ENCODE measurements at places on chromosomes 3 and 15.

DNA sequence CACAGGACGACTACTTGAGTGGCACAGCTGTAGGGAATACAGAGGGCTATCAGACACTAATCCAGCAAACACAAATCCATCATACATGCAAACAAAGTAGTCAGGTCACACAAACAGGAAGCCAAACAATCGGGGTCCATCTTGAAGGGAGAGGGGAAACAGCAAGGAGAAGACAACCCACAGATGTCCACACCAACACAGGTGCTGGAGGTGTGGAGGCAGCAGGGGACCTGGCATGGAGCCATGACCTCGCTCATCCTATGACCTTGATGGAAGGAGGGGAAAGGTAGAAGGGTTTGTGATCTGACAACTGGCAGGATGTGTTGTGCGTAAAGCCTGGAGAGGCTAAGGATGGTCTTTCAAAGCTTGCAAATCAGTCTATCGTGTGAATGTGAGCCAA, 39.9 kb upstream of the SKOR1 start:
- DNase-seq = no peak

- DNase-seq = no peak
Observed at GRCh38 chr15:42387603-42388002, 28.3 kb downstream of the CAPN3 start.

DNA sequence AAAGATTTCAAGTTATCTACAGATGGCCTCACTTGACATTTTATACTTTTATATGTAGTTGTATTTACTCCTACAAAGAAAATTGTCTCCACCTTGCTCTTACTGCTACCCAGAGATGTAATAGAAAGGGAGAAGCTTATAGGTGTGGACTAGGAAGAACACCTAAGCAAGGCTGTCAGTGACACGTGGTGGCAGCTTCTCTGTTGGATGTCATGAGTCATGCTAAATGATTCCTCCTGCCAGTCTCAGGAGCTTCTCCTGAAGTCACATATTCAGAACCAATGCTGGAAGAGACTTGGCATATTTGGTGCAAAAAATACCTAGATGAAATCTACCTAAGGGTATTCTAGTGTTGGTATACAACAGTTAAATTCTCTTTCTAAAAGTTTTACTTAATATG, 184.7 kb downstream of the LRRC3B start:
- DNase-seq = no peak

DNA sequence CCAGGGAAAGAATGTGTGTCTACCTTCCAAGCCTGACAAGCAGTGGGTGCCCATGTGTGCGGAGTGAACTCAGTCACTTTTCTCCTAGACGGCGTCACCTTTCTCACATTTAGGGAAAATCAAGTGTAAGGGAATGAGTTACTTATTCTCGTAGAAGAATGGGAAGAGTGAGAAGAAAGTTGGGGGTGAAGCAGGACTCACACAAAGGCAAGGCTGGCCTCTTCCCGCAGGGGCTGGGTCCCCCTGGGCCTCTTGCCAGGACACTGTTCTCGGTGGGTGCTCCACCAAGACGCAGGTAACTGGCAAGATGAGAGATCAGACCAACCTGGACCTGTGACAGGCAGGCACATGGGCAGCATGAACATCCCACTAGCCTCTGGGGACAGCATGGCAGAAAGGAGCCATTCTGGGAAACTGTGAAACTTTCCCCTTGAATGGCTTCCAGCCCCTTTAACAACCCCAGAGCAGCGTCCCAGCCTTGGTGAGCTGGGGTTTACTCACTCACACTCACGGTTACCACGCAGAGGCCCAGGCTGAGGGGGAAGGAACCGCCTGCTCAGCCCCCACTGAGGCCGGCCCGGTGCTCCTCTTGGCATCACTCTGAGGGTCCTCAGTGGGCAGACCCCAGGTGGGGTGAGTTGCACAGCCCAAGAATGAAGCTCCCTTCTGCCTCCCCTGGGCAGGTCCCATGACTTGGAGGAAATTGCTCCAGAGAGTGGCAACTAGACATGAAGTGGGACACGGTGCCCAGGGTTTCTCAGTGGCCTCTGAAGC, 15.0 kb upstream of the SRP14 start:
- DNase-seq = no peak

- DNase-seq = no peak
Observed at GRCh38 chr3:115248274-115248673, 101.2 kb upstream of the ZBTB20 start.

DNA sequence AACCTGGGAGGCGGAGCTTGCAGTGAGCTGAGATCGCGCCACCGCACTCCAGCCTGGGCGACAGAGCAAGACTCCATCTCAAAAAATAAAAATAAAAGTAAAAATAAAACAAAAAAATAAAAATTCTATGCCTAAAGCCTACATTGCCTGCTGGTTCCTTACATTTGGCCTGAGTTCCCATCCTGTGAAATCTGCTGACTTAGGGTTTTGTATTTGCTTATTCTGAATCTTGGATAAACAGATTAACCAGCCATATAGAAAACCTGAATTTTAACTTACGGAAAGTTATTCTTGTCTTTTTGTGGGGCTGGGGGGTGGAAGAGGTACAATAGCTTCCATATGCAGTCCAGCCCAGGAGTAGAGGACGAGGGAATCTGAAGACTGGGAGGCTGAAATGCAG, 73.7 kb upstream of the UMPS start:
- DNase-seq = no peak

DNA sequence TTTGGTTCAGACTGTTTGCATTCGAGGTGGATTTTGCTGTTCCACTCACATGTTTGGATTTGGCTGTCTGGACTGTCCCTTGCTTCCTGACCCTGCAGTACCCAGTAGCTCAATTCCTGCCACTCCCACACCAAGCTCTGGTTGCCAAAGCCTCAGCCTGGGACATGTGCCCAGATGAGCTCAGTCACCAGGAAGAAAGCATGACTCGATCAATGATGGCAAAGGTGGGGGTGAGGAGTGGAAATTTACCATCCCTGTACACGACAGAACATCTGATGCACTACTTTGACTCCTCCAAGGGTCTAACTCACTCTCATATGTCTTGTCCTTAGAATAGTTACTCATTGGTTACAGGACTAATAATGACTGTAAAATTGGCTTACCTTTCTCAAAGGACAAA, 45.2 kb downstream of the ZNF385D start:
- no peak for DNase-seq

DNA sequence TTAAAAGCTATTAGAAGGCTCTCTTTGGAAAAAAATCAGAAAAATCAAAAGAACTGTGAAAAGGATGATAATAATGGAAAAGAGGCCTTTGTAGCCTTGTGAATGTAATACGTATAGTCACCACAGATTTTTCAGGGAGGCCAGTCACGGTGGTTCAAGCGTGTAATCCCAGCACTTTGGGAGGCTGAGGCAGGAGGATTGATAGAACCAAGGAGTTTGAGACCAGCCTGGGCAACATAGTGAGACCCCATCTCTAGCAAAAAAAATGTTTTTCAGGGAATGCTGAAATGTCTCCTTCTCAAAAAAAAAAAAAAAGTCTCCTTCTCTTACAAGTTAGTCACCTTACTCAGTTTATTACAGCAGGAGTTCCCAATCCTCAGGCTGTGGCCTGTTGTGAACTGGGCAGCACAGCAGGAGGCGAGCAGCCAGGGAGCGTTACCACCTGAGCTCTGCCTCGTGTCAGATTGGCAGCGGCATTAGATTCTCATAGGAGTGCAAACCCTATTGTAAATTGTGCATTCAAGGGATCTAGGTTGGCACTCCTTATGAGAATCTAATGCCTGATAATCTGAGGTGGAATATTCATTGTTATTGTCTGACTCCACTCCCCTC, 15.9 kb downstream of the ARIH1 start:
- no peak for DNase-seq

DNA sequence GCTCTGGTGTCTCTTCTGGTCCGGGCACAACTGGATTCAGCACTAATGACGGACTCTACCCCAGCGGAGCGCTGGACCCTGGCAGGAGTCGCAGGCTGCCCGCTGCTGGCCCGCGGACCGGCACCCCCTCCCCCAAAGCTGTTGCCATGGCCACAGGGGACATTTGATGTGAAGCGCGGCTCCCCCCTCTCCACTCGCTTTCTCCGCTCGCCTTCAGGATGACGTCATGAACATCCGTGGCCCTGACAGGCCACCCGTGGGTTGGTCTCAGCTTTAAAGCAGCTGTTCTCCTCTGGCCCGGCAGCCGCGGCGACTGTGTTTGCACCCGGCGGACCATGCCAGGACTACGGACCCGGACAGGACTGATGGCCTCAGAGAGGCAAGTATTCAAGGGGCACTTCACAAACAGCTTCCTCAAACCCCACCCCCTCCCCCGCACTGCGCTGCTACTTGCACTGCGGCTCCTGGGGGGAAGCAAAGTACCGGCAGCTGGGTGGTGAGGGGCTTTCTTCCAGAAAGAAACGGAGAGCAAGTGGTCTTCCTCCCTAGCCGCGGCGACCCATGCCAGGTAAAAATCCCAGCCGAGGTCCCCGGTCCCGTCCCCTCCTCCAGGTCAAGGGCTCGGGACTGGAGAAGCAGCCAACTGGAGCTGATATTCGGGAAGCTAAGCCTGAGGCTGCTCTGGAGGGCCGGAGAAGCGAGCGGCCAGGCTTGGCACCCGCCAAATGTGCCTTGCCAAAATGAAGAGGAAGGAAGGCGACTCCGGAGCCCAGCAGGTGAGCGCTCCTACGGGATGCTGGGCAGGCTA, 16.6 kb upstream of the AEN start:
- DNase-seq = no peak

GRCh38 chr15:70034141-70034540, 63.6 kb downstream of the TLE3 start:
- DNase-seq = no peak

DNA sequence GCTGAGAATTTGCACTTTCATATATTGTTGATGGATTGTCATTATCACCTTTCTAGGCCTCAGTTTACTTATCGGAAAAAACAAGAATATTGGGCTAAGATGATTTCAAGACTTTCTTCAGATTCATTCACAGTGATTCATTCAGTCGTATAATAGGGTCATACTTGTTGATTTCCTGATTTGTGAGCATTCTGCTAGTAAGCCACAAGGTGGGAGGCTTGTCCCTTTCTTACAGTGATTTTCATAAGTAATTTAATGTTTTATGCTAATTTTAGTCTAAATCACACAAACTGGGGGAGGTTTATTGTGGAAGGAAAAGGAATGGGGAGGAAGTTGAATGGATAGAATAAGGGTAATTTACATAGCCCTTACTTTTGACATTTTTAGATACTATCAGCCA, 126.8 kb upstream of the GOLGA6L4 start:
- DNase-seq = no peak

DNA sequence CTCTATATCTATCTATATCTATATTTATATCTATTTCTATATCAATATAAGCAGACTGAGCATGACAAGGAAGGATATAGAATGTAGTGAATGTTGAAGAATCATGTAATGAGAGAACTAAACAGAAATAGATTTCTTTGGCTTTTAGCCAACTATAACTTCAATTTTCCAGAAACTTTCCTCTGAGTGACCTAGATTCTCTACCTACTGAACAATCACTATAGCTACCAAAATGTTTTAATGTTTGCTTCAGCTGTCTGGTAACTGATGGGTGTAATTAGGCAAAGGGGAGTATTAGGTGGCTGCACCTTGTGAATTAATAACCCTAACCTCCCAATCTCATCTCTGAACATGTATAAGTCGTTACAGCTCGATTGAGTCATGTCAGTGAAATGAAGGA, 76.4 kb upstream of the ROBO1 start:
- DNase-seq = no peak

GRCh38 chr15:59333401-59334075, 39.1 kb downstream of the MYO1E start:
- DNase-seq = no peak

- DNase-seq = no peak
Observed at GRCh38 chr15:90002428-90002844, 1.3 kb downstream of the ZNF710 start.

DNA sequence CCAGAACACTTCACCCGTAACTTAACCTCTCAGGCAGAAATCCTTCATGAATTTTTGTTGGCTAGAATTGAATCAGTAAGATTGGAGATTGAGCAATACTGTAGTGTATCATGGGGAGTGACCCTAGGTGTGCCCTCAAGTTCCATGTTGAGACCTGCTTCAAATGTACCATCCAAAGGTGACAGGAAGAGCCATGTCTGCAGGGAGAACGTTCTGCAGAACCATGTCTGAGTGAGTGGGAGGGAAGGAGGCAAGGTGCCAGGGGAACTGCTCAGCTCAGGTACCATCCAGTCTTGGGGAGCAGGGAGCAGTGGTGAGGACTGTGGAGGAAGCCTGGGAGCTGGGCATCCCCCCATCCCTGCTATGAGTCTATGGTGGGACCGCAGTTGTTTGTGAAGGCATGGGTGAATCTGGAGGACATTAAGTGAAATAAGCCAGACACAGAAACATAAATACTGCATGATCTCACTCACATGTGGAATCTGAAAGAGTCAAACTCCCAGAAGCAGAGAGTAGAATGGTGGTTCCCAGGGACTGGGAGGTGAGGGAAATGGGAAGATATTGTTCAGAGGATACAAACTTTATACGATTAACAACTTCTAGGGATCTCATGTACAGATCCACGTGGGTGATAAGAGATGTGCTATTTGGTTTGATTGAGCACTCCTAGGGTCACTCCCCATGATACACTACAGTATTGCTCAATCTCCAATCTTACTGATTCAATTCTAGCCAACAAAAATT, 23.3 kb downstream of the CFAP161 start:
- no peak for DNase-seq

DNA sequence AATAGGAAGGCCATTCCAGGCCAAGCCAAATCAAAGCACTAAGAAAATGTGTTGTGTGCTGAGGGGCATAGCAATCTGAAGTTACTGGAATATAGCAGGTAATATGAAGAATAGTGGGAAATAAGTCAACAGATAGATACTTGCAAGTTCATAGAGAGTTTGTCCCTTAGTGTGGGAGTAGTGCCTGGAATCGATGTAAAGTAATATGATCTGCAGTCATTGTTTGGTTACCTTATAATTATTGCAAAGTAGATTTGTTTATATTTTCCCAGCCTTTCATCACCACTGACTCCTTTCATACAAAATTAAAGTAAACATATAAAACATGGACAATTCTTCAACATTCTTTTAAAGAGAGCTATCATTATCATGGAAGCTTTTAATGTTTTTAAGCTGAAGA, 420.9 kb upstream of the NECTIN3 start:
- no peak for DNase-seq

DNA sequence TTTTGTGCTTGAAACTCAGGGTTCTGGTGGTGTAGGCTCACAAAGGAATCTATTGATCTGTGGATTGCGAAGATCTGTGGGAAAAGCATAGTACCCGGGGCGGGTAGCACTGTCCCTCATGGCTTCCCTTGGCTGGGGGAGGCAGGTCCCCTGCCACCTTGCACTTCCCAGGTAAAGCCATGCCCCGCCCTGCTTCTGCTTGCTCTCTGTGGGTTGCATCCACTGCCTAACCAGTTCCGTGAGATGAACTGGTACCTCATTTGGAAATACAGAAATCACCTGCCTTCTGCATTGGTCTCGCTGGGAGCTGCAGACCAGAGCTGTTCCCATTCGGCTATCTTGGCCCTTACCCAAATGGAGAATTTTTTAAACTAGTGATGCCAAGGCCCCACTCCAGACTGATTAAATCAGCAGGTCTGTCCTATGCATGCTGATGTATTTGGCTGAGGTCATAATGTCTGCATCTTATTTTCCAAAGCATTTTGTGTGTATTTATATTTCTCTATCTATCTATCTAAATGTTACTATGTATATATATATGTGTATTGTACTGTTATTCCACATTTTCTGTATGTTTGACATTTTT, 65.5 kb upstream of the SLC7A14 start:
- DNase-seq = no peak

Measured in activated CD8-positive, alpha-beta memory T cell treated with anti-CD3 and anti-CD28 coated beads for 48 hours (primary cell).